ENCODE measurements at places on chromosomes 1 and 21.
A peak's percentile ranks its signal among the peaks of the same experiment; 100 is the strongest.

DNA sequence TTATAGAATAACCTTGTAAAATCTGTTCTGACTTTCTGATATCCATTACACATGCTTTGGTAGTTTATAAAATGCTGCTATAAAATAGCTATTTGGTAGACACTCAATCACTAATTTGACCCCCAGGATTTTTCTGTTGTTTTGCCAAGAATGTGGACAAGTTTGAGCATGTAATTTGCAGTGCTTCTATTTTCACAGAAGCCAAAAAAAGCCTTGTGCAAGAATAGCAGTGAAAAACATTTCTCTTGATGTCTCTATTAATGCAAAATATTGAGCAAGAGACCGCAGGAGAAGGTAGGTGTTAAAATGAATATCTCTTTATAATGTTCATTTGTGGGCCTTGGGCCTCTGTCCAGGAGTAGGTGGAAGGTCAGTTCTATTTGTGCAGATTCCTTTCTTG, 22.5 kb downstream of the MAP3K7CL start:
- DNase-seq, result no peak

DNA sequence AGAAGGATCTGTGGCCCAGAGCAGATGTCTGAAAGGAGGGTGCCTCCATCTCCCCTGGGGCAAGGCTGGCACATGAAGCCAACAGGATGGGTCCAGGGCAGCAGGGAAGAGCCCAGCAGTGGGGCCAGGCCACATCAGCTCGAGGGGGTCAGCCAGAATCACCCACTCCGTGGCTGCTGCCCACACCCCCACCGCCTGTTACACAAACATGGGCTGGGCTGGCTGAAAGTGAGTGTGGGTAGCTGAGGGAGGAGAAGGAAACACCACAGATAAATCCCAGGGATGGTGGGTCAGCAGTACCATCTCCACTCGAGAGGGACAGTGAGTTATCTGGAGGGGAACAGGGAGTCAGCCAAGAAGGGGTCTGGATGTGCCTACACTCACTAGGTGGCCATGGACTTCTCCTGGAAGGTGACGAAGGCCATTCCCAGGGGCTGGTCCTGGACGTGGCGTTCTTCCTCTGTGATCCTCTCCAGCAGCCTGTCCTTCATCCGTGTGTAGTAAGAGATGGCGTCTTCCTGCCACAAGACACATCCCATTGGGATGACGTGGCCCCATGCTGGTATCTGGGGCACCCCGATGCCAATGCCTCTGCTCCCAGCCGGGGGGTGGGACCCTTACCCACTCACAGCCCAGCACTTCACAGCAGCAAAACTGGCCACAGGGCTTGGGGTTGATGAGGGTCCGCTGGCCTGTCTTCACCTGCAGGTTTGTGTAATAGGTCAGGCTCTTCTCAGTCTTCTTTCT, 20.2 kb downstream of the TMEM63A start:
- no peak for DNase-seq

DNA sequence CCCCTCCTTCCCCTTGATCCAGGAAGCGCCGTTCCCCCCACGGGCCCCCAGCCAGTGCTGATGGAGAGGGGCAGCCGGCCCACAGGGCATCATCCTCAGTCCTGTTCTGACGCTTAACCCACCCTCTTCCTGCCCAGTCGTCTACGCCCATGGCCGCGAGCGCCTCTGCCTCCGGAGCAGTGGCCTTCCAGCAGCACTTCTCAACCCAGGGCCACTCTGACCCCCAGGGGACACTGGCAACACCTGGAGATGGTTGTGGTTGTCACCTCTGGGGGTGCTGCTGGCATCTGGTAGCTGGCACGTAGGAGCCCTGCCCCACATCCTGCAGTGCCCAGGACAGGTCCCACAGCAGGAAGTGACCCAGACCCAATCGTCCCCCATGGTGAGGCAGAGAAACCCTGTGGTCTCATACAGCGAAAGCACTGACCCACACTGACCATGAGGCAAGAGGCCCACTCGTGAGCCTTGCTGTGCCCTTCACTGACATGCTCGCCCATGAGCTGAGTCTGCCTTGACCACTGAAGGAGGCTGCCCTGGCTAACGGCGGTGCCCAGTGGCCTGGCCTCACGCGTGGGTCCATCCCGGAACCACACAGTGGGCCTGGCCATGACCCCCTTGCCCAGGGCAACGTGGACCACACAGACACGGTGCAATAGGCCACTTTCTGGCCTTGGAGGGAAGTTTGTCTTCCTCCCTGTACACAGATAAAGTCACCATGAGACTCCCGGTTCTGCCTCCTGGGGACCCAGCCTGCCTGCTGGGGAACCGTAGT, 96.8 kb upstream of the ARHGEF16 start:
- no peak for DNase-seq

DNA sequence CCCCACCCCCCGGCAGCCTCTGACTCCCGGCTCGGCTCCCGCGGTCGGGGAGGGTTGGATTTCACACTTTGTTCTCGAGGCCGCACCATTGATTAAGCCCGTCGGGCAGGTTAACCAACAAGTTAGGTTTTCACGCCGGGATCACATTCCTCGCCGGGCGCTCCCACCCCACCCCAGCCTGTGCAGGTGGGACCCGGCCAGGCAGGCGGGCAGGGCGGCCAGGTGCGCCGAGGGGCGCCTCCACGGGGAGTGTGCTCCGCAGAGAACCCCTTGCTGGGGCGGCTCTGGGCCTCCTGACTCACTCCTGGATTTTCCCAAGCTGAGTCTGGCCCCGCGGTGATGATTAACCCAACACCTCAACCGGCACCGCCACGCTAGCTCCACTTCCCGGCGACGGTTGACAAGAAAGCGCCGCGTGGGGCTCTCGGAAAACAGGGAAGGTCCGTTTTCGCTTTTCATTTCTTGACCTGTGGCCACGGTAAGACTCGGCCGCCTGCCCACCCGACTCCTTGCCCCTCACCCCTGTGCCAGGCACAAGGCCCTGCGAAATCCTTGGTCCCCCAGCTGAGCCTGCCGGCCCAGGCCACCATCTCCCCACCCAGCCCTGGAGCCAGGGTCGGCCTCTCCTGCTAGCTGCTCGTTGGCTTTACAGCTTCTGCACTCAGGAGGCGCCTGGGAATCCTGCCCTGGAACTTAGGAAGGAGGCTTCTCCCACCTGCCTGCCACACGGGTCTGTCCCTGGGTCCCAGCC, 8.8 kb upstream of the TTLL10 start:
- no peak for DNase-seq

DNA sequence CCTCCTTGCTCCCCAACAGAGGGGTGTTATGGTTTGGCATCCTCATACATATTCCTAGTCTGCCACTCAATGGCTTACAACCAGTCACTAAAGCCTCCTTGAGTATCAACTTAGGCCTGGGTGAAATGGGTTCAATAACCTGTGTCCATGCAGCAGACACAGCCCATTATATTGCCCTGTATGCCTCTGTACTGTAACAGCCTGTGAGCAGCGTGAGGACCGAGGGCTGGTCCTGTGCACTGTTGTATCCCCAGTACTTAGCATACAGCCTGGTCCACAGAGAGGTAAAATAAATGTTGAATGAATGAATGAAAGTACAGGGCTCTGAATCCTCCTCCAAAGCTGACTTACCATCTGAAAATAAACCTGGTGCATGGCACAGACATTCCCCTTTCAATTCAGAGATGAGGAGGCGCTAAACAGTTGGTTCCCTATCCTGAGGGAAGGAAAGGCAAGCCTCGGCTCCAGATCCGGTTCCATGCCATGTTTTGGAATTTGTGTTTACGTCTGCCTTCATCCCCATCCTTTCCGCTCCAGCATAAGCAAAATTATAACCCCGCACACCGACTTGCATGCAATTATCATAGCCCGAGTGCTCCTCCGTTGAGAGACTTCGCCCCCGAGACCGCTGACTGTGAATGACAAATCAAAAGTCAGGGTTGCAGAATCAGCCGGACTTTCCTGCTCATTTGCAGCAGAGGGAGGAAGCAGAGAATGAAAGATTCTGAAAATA, 45.0 kb upstream of the DNAJC6 start:
- no peak for DNase-seq

DNA sequence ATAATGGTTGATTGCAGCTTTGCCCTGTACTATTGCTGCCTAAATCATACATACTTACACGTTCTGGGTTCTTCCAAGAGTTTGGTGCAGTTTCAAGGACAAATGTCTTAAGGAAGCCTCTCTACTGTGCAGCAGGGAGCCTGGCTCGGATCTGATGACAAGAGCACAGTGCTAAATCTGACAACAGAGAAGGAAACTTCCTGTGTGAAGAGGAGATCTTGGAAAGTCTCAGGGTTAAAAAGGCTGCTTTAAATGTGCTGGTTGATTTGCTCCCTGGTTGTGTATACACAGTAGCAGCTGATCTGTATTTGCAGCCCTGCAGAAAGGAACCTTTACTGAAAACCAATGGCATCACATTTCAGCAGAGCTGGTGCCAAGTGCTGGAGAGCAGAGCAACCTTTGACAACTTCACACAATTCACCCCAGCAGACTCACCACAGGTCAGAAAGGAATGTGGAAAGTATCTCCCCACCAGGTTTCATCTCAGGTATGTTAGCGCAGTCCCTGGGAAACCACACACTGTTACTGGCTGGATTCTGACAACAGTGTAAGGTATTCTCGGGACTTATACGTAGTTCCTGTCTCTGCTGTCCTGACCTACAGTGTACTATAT, 355.0 kb upstream of the ESRRG start:
- no peak for DNase-seq

GRCh38 chr1:31588751-31589515, 12.6 kb downstream of the TINAGL1 start:
- no peak for DNase-seq

GRCh38 chr21:33262921-33263320, 3.2 kb upstream of the IL10RB start:
- DNase-seq, result no peak

GRCh38 chr1:236868625-236869467, 73.8 kb downstream of the MTR start:
- DNase-seq, result peak; percentile 8

- peak; percentile 52 for DNase-seq
Measured at GRCh38 chr1:9494936-9495758, 44.1 kb upstream of the SLC25A33 start.

GRCh38 chr21:14241297-14241696, 25.3 kb downstream of the RBM11 start:
- no peak for DNase-seq
